ENCODE measurements at places on chromosomes 2 and 18. TPM values are rescaled to one million over a fixed set of nuclear protein-coding genes. Genes with fewer than 3 reads are reported as not detected.

DNA sequence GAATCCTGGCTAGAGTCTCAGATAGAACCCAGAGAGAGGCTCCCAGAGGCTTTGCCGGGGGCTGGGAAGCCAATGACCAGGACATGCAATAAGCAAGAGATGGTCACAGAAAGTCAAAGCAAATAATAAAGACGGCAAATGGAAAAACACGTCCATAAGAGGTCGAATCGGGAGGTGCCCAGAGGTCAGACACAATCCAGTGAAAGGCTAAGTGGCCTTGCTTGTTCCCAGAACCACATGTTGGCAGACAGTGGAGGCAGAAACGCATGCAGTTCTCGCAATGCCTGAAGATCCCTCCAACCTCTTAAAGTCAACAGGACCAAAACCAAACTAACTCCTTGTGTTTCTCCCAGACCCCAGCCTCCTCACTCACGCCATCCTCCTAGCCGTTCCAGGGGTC lies 3.0 kb downstream of the CYB5A start:
- no peak for DNase-seq

DNA sequence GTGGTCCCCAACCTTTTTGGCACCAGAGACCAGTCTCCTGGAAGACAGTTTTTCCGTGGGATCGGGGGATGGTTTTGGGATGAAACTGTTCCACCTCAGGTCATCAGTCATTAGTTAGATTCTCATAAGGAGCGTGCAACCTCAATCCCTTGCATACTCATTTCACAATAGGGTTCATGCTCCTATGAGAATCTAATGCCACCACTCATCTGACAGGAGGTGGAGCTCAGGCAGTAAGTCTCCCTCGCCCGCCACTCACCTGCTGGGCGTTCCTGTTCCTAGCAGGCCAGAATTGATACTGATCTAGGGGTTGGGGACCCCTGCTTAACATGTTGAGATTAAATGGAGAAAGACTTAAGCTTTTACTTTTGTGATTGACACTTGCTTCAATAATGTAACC lies 9.9 kb downstream of the NABP1 start:
- DNase-seq = no peak

GRCh38 chr18:67280486-67281242 lies 235.9 kb downstream of the DSEL start:
- DNase-seq = no peak

GRCh38 chr18:44742718-44743311 lies 62.1 kb downstream of the SETBP1 start:
- DNase-seq = no peak

Gene SNTG2
- 1.0 TPM for total RNA-seq

GRCh38 chr18:77140439-77141109 lies 8.0 kb upstream of the MBP start:
- DNase-seq = no peak

DNA sequence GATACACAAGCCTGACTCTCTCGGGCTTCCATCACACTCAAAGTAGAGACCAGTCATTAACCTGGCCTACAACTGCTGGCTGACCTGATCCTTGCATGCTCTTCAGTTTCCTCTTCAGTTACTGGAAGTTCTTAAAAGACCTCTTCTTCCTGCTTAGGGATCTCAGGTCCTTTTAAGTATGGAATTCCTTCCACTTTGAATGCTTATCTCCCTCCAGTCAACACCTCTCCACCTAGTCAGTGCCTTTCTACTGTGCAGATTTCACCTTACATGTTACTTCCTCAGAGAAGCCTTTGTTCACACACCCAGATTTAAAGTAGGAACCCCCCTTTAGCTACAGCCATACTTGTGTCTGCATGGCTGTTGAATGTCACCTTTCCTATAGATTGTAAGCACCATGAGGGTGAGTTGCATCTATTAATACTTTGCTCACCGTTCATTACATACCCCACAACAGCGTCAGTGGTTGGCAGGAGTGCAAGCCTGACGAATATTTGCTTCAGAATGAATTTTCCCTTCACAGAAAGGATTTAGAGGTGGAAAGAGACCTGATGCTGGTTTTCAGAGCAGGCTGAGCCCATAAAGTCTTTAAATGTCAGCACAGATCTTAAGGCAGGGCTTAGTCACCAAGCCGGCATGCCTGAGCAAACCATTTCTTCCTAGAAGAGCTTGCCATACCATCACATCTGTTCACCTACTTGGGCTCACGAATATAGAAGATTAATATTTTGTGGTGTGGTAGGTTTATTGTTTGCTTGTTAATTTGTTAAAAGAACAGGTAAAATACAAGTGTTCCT lies 90.1 kb downstream of the ACVR1 start:
- DNase-seq = no peak

Gene RFX8
- not detected for total RNA-seq

DNA sequence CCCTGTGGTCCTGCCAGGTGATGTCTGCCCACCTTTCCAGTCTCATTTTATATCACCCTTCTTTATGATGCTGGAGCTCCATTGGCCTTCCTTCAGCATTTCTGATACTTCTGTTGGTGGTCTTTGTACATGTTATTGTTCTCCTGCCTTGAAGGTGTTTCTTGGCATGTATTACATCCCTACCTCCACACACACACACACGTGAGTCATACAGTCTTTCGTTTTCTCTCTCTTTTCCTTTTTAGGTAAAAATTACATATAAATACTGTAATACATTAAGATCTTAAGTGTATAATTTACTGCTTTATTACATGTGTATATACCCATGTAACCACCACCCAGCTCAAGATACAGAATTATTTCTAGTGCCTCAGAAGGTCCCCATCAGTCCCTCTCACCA lies 10.2 kb upstream of the ADGRF3 start:
- DNase-seq = no peak

DNA sequence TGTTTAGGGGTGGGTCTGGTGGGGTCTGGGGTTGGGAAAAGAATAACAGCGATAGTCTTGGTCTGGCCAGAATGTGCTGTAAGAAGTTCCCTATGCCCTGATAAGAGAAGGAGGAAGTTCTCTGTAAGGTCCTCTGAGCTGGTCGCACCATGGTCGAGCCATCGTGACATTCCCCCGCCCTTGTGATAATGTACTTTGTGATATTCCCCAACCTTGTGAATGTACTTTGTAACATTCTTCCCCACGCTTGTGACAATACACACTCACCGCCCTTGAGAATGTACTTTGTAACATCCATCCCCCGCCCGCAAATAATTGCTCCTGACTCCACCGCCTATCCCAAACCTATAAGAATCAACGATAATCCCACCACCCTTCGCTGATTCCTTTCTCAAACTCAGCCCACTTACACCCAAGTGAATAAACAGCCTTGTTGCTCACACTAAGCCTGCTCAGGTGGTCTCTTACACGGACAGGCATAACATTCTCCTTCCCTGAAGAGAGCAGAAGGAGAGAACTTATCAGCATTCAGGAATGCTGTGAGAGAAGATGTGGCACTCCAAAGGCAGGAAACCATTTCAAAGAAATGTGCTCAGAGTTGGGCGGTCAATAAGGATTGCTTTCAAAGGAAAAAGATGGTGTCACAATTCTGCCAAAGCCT lies 17.8 kb upstream of the DUSP19 start:
- DNase-seq = no peak

Gene REG3A
- total RNA-seq = not detected

Gene MEX3C
- 80.3 TPM for total RNA-seq

Gene ZC3H6
- 2.4 TPM for total RNA-seq

DNA sequence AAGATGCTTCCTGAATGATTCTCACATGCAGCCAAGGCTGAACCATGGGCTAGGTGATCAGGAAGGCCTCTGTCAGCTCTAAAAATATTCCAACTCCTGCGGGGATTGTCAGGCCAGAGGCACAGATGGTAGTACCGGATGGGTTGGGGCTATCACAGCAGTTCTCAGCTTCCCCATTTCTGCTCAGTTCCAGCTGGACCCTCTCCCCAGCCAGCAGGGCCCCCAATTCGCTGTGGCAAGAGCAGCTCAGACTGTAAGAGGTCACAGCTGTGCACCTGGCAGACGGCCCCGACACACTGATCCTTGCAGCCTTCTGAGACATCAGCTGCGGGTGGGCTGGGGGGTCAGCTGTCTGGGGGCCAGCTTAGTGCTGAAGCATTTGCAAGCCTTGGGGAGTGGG lies 43.6 kb upstream of the TCF7L1 start:
- DNase-seq = no peak

DNA sequence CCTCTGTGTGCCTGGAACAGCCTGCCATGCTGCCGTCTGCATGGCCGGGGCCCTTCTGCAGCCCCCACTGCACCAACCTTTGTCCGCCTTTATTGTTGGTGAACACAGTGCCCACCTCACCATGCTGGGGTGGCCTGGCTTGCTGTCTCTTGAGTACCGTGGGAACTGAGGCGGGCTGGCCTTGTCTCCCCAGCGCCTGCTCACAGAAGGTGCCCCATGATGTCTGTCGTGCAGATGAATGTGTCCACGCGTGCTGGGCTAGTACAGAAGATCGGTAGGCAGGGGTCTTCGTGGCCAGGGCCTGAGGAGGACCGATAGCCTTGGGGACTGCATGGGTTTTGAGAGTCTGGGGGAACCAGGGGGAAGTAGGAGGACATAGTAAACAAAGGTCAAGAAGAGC lies 242.4 kb downstream of the LDLRAD4 start:
- no peak for DNase-seq

- no peak for DNase-seq
Measured at GRCh38 chr2:96683972-96684820, 41.6 kb downstream of the FER1L5 start.

GRCh38 chr2:162343492-162343823 lies 474 bp upstream of the GCA start:
- no peak for DNase-seq

Gene MROH2A
- not detected for total RNA-seq

- DNase-seq = no peak
Measured at GRCh38 chr2:177195194-177195593, 17.4 kb upstream of the HNRNPA3 start.

DNA sequence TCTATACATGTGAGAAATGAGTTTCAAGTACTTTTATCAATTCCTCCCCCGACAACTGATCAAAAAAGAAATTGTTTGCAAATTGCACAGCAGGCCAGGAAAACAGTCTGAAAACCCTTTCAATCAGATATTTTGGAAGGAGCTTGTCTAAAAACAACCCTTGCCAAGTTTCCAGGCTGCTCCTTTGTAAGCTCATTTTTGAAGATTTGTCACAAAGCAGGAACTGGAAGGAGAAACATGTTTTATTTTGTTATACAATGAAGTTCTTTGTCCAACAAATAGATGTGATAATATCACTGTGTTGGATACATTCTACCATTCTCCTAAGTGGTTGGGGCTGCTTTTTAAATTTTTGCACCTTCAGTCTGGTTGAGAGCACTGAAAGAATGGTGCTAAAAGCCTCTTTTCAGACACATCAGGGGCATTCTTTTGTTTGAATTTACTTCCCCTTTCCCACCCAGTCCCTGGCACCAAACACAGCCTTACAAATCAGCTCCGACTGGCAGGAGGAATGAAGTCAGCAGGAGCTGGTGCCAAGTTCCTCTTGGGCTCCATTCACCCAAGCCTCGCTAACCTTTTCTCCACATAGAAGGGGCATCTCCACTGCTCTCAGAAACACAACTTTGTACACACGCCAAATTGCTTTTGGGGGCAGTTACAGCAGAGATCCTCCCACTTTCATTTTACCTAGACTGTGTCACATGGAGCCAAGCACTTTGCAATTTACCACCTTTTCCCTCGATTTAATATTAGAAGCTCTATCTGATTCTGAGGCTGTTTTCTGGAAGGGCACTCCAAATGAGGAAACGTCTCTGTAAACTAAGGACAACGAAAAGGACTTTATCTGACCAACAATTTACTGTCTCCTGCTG lies 88.0 kb downstream of the C1D start:
- no peak for DNase-seq

GRCh38 chr18:12374401-12374800 lies 2.6 kb downstream of the AFG3L2 start:
- no peak for DNase-seq

- no peak for DNase-seq
Measured at GRCh38 chr2:217667512-217667911, 335.3 kb downstream of the TNS1 start.

Gene CLEC4F
- not detected for total RNA-seq

Gene DCDC2C
- total RNA-seq = not detected

Gene TGOLN2
- total RNA-seq = 99.6 TPM

- DNase-seq = no peak
Measured at GRCh38 chr2:44974064-44974715, 32.7 kb downstream of the SIX3 start.

DNA sequence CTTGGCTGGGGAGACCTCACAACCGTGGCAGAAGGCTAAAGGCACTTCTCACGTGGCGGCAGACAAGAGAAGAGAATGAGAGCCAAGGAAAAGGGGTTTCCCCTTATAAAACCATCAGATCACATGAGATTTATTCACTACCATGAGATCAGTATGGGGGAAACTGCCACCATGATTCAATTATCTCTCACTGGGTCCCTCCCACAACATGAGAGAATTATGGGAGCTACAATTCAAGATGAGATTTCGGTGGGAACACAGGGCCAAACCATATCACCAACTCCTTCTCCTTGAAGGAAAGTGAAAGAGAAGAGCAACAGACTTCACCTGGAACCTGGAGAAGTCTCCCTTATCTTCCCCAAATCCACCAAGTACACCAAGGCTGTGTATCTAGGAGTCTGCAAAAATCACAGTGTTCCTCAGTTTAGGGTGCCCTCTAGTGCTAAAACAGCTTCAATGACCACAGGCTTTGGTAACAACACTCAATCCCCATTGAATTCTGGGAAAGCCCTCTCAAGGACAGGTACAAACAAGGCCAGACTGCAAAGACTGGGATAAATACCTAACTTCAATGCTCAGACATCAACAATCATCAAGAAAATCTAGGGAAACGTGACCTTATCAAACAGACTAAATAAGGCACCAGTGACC lies 148.8 kb upstream of the SRD5A2 start:
- no peak for DNase-seq

Gene ASXL3
- not detected for total RNA-seq

GRCh38 chr2:85589982-85590791 lies 5.4 kb upstream of the RNF181 start:
- no peak for DNase-seq

GRCh38 chr18:77015169-77015568 lies 117.4 kb downstream of the MBP start:
- no peak for DNase-seq

GRCh38 chr2:48198371-48198770 lies 292.1 kb upstream of the FBXO11 start:
- no peak for DNase-seq

DNA sequence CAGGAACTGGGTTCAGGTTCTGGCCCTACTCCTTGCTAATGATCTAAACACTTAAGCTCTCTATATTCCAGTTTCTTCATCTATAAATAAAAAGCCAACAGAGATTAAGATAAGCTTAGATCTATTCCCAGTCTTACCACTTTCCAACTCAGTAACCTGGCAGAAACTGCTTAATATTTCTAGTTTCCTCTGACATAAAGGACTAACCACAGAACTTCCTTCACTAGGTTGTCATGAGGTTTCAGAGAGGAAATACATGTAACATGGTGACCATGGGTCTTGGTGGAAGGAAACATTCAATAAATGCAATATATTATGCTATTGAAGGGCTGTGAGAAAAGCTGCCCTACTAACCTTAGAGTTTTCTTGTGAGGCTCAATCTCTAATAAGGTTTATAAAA lies 114.4 kb upstream of the PDE1A start:
- no peak for DNase-seq

- DNase-seq = no peak
Measured at GRCh38 chr18:74633652-74634352, 36.1 kb downstream of the ZNF407 start.

Measured in activated T-cell treated with anti-CD3 and anti-CD28 coated beads, Interleukin-2, amount 50 U/mL, for 4 hours (primary cell).